ENCODE measurements at places on chromosomes 3 and 15. TPM values are rescaled to one million over a fixed set of nuclear protein-coding genes. Genes with fewer than 3 reads are reported as not detected.

DNA sequence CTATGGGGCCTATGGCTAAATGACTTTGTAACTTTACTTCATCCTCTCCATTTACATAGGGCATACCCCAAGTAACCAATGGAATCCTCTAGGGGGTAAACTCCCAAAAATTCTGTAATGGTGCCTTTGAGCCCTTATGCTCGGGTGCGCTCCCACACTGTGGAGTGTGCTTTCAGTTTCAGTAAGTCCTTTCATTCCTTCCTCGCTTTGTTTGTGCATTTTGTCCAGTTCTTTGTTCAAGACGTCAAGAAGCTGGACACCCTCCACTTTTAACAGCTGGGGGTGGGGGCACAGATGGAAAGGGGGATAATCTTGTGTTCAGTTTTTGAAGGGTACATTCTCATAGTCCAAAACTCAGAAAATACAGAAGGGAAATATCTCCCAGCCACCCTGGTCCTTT is 84.4 kb upstream of the C2CD4B start:
- DNase-seq, result no peak

Gene FOXL2NB
- total RNA-seq, result not detected

- no peak for DNase-seq
These were observed 24.1 kb downstream of the DUOX2 start for GRCh38 chr15:45089712-45090373.

DNA sequence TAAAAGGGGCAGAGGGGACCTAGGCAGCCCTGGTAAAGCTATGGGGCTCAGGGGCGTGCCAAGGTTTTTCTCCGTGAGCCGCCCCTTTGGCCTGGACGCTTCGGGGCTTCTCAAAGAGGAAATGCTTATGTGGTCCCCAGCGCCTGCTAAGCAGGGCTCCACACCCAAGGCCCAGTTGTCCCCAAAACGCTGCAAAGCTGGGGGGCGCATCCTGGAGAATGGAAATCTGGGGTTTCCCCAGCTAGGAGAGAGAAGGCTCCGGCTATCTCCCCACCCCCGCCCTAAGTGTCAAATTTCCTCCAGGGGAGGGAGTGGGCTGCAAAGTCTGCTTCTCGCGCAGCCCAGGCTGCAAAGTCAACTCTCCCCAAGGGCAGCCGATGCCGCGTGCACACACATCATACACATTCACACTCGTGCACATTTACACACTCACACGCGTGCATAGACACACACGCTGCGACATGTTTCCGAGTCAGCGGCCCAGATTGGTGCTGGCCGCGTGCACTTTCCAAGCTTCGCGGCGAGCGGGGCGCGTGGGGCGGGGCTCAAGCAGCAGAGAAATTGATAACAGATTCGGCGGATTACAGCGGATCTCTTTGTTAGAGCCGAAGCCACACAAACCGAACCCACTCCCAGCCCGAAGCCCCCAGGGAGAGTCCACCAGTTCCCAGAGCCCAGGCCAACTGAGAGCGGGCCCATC is 4.5 kb downstream of the WNT5A start:
- DNase-seq, result no peak

DNA sequence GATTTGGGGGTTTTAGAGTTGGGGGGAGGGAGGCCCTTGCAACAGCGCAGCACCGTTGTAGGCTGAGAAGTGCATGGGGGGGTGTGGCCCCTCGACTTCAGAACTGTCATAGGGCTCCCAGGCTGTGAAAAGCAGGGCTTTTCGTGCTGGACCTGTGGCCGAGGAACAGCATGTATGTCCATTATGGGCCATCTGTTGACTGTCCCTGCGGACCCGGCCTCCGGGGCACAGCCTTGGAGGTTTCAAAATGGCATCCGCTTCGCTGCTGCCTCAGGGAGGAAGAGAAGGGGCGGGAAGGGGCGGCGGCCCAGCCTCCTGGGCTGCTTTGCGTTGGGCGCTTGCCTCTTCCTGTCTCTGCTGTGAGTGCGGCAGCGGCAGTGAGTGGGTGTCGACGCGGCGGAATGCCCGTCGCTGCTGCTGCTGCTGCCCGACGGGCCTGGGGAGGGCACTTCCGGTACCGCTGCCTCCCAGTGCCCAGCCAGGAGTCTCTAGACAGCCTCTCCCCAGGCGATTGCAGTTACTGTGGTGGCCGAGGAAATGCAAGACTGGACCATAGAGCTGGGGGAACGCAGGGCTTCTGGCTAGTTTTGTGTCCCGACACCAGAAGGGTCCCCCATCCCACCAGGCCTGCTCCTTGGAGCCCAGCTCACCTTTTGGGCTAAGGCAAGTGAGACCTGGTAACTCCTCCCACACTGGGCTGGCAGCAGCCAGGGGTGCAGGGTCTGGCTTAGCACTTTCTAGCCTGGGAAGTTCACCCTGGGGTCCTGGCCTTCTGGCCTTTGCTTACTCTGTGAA is 1.9 kb downstream of the GNAI2 start:
- DNase-seq, result peak; percentile 89

- no peak for DNase-seq
These were observed 71.0 kb downstream of the NTRK3 start for GRCh38 chr15:88185584-88185983.

DNA sequence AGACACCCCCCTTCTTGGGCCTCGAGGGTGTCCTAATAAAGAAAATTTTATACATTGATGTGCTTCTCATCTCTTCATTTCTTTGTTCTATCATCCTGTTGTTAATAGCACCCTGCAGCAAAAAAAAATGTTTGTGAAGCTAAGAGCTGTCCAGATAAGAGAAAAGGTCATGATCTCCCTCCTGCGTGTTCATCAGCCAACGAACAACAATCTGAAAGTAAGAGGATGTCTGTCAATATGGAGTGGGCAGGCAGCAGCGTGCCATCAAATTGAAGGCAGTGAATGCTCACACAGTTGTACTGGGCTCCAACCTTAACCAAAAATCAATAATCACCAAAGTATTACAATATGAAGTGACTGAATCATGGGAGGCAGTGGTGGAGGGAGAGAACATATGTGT is 418.6 kb upstream of the ONECUT1 start:
- peak; percentile 37 for DNase-seq

DNA sequence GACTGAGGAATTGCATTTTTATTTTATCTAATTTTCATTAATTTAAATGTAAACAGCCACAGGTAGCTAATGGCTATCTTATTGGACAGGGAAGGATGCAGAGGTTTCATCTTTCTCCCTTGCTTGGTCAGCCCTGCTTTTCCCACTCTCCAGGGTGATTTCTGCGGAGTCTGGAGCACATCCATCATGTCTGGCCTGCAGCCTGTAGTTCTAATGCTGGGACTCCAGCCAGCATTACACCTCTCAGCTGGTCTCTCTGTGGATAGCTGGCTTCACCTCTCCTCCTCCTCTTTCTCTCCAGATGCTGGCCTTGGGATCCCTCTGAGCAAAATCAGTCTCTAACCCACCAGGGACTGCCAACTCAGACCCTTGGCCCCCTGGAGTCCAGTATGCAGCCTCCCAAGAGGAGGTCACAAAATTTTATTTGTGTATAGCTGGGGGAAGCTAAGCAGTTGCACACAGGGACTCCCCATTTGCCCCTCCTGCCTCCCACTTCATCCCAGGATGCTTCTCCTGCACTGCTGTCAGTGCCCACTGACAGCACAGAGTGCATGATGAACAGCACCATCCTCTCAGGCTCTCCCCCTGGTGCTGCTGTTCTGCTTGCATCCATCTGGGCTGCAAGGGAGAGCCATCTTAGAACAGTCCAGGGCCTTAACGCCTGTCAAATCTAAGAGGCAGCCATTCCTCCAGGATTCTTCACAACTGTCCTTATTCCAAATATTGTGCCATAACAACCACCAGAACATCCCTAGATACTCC is 1.7 kb downstream of the BFSP2 start:
- no peak for DNase-seq

- no peak for DNase-seq
These were observed 657 bp downstream of the PATL2 start for GRCh38 chr15:44710236-44711095.

- DNase-seq, result no peak
These were observed 14.4 kb upstream of the ANKRD28 start for GRCh38 chr3:15812183-15812582.

DNA sequence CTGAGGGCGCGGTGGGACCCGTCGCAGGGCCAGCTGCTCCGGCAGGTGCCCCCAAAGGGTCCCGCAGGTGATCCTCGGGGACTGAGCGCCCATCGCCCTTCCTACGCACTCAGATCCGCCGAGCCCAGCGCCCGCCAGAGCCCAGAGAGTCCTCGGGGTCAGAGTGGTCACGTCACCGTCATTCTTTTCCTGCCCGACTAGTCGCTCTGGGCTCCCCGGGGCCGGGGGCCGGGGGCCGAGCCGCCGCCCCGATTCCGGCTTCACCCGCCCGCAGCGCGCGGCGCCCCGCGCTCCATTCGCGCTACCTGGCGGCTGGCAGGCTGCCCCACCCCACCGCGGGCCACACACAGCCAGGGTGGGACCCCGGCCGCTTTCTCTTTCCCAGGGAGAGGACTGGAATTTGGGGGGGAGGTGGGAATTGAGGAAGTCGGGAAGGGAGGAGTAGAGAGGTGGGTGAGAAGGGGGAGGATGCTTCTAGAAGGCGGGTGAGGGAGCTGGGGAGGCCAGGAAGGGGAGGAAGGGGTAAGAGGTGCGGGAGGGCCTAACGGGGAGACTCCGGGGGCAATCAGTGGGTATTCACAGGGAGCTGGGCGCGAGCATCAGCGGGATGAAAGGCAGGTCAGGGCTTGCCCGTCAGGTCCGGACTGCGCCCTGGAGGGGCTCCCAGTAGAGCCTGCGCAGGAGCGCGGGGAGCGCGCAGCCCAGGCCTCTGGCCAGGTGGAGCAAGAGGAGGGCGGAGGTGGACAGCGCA is 36.1 kb upstream of the EPHB3 start:
- DNase-seq, result no peak

GRCh38 chr3:75294124-75294523 is 370.0 kb upstream of the FRG2C start:
- peak; percentile 23 for DNase-seq

DNA sequence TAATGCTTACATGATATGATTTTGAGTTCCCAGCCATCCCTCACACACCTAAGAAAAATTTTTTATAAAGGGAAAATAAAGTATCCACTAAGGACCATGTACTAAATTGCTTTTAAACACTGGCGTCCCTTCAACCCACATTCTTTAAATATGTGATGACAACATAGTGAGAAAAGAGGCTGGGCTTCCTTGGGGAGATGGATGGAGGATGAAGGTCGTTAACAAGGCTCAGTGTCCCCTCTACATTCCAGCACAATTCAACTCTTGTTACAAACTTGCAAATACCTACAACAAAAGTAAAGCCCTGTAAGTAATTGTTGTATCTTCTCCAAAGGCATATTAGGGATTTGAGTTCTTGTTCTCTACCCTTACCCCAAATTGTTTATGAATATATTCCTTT is 87.2 kb upstream of the SLC4A7 start:
- no peak for DNase-seq

- DNase-seq, result no peak
These were observed 83.8 kb downstream of the LINGO1 start for GRCh38 chr15:77548589-77549557.

GRCh38 chr15:47754312-47754711 is 37.0 kb downstream of the SEMA6D start:
- DNase-seq, result no peak

DNA sequence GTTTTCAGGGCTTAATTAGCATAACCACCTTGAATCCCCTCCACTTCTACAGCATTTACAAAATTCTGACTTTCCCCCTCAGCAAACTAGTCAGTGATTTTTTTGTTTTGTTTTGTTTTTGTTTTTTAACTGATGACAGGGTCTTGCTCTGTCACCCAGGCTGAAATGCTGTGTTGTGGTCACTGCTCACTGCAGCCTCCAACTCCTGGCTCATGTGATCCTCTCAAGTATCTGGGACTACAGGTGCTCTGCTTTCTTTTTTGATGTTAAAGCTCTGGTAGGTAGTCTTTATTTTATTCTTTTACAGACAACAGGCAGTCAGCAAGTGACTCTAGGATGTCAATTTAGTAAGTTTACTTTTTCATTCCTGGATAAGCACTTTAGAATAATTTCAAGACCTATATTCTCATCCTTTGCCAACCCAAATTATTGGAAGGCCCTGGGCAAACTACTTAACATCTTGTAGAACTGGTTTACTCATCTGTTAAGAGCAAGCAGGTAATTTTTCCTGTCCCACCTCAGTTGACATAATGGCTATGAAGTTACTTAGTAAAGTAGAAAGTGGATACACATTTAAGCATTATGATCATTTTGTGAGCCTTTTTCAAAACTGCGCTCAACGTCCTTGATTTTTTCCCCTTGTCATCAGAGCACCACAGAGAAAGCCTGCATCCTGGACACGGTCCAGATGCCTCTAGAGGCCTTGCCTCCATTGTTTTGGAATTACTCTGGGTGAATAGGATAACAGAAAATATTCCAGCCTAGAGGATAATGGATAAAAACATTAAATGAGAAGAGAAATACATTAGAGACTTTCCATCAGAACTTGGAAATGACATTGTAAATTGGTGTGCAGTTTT is 69.9 kb upstream of the NDUFB4 start:
- DNase-seq, result no peak
